ENCODE measurements at places on chromosomes 1 and 21. TPM values are rescaled to one million over a fixed set of nuclear protein-coding genes. Genes with fewer than 3 reads are reported as not detected.

Gene PRRX1
- not detected for total RNA-seq

Gene MCOLN3
- total RNA-seq = 3.7 TPM

Gene CALML6
- 0.36 TPM for total RNA-seq

Gene EVA1C
- total RNA-seq = 43.8 TPM

Gene GJB3
- total RNA-seq = 6.2 TPM

Gene RIMS3
- 1.2 TPM for total RNA-seq

Gene DENND2D
- total RNA-seq = 1.3 TPM
